ENCODE measurements at places on chromosomes 2 and 18. TPM values are rescaled to one million over a fixed set of nuclear protein-coding genes. Genes with fewer than 3 reads are reported as not detected.

DNA sequence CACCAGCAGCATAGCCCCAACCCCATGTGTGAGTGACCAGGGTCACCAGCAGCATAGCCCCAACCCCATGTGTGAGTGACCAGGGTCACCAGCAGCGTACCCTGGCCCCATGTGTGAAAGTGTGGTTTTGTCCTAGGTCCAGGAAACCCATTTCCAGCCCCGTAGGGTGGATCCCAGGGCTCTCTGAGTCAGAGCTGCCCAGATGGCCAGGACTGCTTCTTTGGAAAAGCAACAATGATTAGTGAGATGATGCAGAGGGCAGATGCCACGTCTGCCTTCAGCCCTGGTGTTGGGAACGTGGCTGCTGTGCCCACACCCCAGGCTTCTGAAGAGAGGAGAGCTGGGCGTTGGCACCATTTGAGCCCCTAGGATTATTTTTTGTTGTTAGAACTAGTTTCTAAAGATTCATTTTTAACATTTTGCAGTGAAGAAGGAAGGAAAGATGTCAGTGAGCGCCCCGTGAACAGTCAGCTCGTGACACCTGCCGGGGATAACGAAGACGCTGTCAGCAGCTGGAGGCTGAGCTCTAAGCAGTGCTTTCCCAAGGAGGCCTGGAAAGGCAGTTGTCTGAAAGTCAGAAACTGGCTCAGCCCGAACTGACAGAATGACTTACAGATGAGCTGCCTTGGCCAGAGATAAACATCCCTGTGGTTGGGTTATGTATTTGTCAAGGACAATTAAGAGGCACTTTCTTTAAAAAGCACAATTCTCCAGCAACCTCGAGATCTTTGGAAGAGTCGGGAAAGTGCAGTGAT is 32.1 kb upstream of the KCNG2 start:
- no peak for DNase-seq

DNA sequence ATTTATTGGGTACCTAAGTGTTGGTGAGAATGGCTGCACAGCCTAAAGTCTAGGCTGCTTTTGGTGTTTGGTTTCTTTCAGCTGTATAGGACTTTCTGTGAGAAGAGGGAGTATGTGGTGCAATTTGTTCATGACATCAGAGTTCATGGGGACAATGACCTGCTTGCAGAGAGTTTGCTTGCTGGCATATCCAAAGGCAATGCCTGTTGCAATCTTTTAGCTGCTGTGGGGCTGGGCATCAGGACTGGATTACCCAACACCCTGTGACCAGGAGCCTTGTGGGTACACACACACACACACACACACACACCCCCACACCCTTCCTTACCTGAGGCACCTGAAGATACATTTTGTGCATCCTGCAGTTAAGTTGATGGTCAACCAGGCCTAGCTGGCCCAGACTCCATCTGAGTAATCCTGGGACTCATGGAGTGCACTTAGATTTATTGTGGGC is 68.4 kb downstream of the LIPG start:
- no peak for DNase-seq

DNA sequence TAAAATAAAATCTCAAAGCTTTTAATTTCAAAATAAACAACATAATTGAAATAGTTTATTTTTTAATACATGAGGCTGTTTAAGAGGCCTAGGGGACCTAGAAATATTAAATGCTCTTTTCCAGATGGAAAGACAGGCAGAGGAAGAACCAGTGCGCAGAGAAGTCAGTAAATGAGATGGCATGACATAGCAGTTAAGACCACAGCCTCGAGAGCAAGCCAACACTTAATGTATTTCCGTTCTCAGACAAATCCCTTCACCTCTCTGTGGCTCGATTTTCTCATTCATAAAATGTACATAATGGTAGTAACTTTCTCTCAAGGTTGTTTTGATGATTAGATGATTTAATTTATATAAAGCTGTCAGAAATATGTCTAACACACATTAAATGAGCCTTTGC is 405.1 kb upstream of the CWC22 start:
- no peak for DNase-seq

GRCh38 chr2:237269138-237269875 is 144.7 kb downstream of the COL6A3 start:
- no peak for DNase-seq

DNA sequence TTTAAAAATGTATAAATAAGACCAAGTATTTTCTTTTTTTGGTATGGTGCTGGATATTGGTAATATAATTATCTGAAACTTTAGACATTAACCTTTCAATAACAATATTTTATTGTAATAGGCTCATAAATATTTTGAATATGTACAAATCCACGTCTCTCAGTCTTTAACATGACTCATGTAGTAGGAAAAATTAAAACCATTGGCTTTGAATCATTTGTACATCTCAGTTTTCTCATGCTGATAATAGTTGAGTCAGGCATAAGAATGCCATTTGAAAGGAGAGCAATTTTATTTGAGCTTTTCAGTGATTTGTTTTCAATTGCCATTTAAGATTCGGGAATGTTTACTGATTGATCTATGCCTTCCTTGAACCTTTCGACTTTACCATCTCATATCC is 364.8 kb downstream of the TGIF1 start:
- no peak for DNase-seq

DNA sequence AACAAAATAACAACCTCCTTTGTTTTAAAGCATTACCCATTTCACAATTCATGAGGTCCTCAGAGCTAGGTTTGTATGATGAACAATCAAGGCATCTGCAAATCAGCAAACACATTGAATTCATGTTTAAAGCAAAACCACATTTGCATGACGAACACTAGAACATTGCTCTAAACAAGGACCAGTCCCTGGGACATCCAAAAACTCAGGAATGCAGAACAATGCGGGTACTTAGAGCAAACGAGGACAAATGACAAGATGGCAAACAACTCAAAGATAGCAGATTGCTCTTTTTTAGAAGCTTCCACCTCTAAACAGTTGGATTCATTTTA is 45.7 kb upstream of the RALBP1 start:
- no peak for DNase-seq

GRCh38 chr2:212936572-212936971 is 214.8 kb downstream of the IKZF2 start:
- DNase-seq = no peak

DNA sequence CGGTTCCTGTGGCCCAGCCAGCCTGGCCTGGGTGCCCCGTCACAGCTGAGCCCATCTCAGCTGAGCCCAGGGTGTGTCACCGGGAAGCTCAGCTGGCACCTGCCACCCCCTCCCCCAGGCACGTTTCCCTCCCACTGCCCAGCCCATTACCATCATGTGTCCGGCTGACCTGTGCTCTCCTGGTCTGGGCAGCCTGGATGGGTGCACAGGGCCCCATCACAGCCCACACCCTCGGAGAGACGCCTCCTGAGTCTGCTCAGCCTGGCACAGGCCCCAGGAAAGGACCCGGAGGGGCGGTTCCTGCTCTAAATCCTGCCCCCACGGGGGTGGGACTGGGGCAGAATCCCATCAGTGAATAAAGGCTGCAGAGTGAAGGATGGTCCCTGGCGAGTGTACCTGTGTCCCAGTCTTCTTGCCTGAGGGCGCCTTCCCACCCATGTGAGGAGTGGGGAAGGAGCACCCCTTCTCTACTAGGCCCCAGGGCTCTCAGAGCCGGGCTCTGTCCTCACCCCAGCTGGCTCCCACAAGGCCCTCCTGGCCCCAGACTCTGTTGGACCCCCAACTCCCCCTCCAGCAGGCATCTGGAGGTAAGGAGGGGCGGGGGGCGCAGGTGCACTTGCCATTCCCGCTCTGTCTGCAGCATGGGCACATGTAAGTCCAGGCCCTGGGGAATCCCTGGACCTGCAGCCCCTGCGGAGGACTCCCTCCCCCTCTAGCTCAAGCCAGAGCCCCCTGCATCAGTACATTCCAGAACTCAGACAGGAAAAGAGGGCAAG is 21.2 kb downstream of the GPC1 start:
- DNase-seq = no peak

- no peak for DNase-seq
Measured at GRCh38 chr2:8999797-9000196, 3.7 kb downstream of the MBOAT2 start.

DNA sequence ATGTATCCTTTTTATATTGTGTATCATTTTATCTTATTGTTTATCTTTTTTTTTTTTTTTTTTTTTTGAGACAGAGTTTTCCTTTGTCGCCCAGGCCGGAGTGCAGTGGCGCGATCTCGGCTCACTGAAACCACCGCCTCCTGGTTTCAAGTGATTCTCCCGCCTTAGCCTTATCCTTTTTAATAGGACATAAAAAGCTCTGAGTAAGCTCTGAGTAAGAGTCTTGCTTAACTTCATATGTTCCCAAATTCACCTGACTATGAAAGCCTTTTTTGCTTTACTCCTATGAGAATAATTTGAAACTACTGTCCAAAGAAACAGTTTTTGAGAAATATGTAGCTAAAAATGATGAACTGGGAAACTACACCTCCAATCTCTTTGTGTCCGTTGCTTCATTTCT is 525.5 kb downstream of the IRS1 start:
- DNase-seq = no peak

CYRIA gene
- polyA plus RNA-seq = 3.7 TPM

POU3F3 gene
- 109 TPM for polyA plus RNA-seq

MAP3K19 gene
- 0.20 TPM for polyA plus RNA-seq

PASK gene
- polyA plus RNA-seq = 17.5 TPM

NOL4 gene
- polyA plus RNA-seq = 4.1 TPM

All from left renal pelvis (tissue), 4 donors.